ENCODE measurements at places on chromosomes 6 and 20.

DNA sequence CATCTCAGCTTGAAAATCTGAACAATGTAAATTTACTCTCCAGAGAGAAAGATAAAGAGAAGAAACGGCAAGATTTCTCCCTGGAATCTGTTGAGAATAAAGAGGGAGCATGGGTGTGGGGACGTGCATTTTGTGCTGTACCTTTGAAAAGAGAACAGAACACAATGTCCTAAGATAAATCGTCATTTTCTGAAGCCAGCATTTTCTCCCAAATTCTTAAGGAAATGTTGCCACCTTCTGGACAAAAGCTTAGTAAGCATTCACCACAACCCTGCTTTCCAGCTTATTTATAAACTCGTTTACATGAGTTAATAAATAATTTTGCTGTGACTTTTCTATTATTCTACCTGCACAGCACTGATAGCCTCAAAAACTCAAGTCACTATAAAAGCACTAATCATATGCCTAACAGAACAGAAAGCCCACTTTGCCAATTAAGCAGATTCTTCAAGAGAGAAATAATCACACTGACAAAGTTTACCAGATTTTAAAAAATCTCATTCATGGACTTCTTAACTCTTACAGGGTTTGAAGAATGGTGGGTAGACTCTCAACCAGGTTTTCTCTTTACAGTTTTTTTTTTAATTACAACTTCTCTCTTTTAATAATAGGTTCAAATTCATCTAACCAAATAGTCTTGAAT lies 155.8 kb downstream of the MBOAT1 start:
- DNase-seq, result no peak

DNA sequence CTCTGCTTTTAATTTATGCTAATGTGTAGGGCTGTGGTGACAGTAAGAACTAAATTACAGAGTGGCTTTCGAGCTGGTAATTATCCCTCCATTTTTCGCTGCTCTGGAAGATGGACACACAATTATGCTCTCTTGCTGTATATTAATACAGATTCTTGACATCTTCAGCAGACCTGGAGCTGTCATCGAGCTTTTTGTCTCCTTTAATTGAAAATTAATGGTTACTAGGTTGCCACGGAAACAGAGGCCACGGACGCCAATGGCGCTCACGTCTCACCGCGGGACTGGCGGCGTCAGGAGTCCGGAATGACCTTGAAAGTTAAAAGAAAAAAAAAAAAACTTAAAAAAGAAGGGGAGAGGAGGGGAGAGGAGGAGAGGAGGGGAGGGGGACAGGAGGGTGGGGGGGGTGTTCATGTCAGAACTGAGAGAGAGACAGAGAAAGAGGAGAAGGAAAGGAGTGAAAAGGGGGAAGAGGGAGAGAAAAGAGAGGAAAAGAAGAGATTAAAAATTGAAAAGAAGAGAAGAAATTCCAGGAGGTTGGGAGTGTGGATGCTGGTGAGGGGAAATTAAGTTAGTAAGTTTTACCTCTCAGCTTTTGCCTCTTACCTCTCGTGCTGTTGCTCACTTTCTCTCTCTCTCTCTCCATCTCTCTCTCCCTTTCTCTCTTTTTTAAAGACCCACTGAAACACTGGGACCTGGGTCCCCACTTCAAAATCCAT lies 22.1 kb upstream of the FOXP4 start:
- no peak for DNase-seq

DNA sequence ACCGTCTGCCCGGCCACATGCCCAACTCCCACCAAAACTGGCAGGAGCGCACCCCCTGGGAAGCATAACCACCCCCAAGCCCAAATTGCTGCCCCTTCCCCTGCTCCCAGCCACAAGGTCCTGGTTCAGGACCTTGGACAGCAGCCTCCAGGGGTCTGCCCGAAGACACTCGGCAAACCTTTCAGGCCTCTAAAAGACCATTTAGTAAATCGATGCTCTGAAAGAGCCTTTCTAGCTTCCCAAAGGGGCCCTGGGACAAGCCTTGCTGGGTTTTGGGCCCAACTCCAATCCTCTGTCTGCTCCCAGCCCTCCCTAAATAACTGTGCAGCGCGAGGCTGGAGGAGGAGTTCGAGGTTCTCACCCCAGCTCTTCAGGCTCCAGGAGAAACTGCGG lies 30.5 kb downstream of the GRM4 start:
- DNase-seq, result no peak

- DNase-seq, result no peak
Observed at GRCh38 chr20:57868310-57868709, 158.5 kb upstream of the PMEPA1 start.

GRCh38 chr6:27288136-27289044 lies 23.7 kb downstream of the POM121L2 start:
- DNase-seq, result no peak

GRCh38 chr6:36743538-36744303 lies 46.1 kb downstream of the RAB44 start:
- DNase-seq, result no peak

DNA sequence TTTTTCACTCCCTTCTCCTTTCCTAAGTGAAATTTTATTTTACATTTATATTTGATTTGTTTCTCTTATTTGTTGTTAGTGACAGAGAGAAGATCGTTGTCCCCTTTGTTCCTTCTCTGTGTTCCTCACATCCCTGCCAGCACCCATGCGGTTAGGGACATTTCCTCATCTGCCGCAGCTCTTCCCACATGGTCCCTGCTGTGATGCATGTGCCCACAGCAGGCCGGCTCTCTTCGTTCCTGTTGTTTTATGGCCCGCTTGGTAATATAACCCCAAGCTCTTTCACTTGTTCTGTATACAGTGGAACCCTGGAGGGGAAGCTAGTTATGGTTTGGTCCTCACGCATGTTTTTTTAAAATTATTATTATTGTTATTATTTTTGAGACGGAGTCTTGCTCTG lies 23.6 kb downstream of the DTD1 start:
- DNase-seq, result no peak

GRCh38 chr6:162715601-162716000 lies 12.0 kb downstream of the PRKN start:
- DNase-seq, result no peak

Data from activated T-cell treated with anti-CD3 and anti-CD28 coated beads for 48 hours (primary cell).